ENCODE measurements at places on chromosomes 5 and 9.

- DNase-seq = no peak
Observed at GRCh38 chr5:59640411-59640810, 253.1 kb downstream of the PDE4D start.

- no peak for DNase-seq
Observed at GRCh38 chr5:88290801-88291200, 22.2 kb upstream of the TMEM161B start.

- peak; percentile 72 for DNase-seq
Observed at GRCh38 chr5:172482156-172483020, 28.1 kb upstream of the SH3PXD2B start.

DNA sequence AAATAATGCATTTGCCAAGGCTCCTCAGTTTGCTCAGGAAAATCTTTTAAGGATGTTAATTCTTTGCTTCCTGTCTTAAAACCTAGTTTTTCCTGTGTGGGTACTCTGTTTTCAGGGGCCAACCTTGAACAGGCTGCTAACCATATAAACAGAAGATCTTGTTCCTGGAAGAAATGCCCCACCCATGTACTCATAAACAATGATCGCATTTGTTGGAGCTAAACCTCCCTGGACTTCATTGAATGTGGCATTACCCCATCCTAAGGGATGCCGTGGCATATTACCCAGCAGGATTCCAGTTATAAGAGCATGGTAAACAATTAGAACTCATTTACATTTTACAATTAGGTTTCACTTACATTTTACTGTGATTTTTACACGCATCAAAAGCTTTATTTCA lies 436.0 kb downstream of the ZNF608 start:
- no peak for DNase-seq

GRCh38 chr5:171633776-171634470 lies 151.7 kb upstream of the SMIM23 start:
- DNase-seq = no peak

- DNase-seq = no peak
Observed at GRCh38 chr5:39447968-39448367, 23.2 kb upstream of the DAB2 start.

- no peak for DNase-seq
Observed at GRCh38 chr5:12691330-12691729, 787.1 kb upstream of the CTNND2 start.

DNA sequence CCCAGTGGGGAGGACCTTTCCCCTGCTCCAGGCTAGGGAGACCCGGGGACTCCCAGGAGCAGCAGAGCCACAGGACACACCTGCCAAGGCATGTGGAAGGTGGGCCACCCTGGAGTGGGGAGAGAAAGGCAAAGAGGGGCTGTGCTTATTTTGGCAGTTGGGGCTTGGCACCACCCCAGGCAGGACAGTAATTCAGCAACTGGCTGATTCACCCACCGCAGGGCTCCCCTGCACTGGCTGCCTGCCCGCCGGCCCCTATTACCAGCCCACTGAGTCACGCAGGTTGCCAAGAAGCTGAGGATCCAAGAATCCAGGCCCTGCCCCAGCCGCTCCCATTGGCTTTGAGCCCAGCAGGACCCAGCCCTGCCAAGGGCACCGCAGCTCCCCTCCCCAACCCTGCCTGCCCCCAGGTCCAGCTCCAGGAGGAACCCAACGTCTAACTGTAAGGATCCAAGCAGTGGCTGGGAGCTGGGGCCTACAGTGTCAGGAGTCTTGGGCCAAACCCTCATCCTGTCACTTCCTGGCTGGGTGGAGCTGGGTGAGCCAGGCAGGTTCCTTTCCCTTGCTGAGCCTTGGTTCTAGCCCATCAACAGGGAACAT lies 14.2 kb upstream of the RALGDS start:
- peak; percentile 84 for DNase-seq

GRCh38 chr5:149656576-149657182 lies 73.4 kb upstream of the PPARGC1B start:
- DNase-seq = peak; percentile 77

All from cardiac septum (tissue), 1 donor.